ENCODE measurements at places on chromosomes 1 and 21. TPM values are rescaled to one million over a fixed set of nuclear protein-coding genes. Genes with fewer than 3 reads are reported as not detected.

Gene WDR77
- polyA plus RNA-seq = 45.4 TPM

DNA sequence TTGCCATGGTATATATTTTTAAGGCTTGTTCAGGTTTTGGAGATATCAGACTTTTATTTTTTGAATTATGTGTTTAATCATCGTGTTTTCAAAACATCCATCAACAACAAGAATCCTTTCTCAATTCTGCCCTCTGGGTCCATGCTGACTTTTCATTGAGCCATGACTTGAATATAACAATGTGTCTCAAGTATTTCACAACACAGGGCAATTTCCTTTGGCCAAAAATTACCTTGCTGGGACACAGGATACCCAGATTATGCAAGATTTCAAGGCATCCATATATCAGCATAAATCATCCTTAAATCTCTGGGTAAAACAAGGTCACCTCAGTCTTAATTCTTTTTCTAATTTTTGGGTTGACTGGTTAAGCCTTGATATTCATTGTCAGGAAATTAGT is 411.2 kb upstream of the USP24 start:
- DNase-seq = no peak

DNA sequence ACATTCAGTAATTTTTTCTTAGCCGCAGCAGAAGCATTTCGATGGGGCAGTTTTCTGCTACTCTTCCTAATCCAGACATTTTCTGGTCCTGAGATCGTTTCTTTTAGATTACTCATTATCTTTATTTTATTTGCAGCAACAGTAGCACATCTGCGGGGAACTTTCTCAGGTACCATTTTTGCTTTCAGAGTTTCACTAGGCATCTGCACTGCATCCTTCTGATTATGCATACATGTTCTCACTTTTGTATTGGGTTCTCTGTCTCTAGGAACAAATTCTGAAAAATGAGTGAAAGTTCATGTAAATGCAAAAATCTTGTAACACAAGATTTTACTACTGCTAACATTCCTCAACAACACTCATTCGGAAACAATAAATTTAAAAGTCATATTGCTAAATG is 3.9 kb upstream of the PSMG1 start:
- DNase-seq = no peak

- DNase-seq = no peak
These were observed 18.3 kb upstream of the RBBP5 start for GRCh38 chr1:205140113-205140512.

Gene RGS18
- 4.4 TPM for polyA plus RNA-seq

Gene NR5A2
- 2.2 TPM for polyA plus RNA-seq

DNA sequence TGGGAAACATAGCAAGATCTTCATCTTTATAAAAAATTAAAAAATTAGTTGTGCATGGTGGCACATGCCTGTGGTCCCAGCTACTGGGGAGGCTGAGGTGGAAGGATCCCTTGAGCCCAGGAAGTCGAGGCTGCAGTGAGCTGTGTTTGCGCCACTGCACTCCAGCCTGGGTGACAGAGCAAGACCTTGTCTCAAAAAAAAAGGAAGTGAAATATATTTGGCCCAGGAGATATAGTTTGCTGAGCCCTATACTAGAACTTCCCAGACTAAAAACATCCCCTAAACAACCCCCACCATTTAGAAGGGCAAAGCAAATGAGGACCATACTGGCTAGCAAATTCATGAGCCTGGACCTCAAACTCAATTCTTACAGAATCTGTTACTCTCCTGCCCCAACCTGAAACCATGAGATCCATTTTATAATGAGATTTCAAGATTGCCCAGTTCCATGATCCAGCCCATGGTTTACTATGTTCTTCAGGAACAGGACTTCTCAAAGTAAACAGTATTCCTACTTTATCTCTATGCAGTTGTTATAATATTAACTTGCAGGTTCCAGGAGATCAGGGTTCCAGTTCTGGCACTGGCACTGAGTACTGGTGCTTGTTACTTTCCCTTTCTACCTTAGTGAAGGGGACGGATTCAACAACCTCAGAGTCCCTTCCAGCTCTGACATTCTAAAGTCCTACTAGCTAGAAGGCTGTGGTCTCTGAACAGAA is 48.9 kb upstream of the TADA1 start:
- DNase-seq = no peak

GRCh38 chr1:209368864-209369598 is 214.5 kb upstream of the CAMK1G start:
- no peak for DNase-seq

Gene GUCA2A
- polyA plus RNA-seq = not detected

DNA sequence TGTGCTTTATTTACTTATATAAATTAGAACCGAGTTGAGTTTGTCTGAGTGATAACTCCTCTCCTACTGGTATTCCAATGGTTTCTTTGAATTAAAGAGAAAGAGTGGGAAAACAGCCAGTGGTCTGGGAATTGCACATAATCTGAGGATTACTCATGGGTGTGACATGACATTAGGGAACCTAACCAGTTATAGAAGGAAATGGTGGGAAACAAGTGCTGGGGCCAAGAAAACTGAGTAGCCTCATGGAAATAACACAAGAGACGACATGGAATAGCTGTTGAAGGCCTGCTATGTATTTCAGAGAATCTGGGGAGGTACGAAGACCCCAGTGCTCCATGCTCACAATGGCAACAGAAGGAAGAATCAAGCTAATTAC is 41.8 kb upstream of the LRRC52 start:
- DNase-seq = no peak

Gene SMPDL3B
- polyA plus RNA-seq = 12.4 TPM

- DNase-seq = no peak
These were observed 91.5 kb downstream of the TIAM1 start for GRCh38 chr21:31252611-31253010.

All from right renal cortex interstitium (tissue), 3 donors.